ENCODE measurements at places on chromosomes 1 and 21. TPM values are rescaled to one million over a fixed set of nuclear protein-coding genes. Genes with fewer than 3 reads are reported as not detected.

The RHBG gene
- 0.88 TPM for total RNA-seq

The ILDR2 gene
- 0.24 TPM for total RNA-seq

- DNase-seq, result no peak
These were observed at the start of gene FAM3B for GRCh38 chr21:41316200-41317062. FAM3B (plus strand) TSS chr21:41316801; CDS start chr21:41316880, 79 bp downstream.

DNA sequence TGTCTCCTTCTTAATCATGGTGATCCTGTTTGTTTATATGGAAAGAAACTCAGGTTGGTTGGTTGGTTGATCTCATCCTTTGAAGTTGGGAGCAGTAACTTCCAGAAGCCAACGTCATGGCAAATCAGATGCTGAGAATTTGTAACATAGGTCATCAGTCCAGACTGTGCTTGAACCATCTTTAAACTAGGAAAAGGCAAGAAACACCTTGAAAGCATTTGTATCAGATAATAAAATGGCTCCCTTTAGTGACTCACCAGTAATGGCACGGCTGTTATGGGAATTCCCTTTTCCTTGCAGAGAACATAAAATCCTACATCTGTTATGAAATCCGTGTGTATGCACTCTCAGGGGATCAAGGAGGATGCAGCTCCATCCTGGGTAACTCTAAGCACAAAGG, 58.1 kb downstream of the SERBP1 start:
- no peak for DNase-seq

DNA sequence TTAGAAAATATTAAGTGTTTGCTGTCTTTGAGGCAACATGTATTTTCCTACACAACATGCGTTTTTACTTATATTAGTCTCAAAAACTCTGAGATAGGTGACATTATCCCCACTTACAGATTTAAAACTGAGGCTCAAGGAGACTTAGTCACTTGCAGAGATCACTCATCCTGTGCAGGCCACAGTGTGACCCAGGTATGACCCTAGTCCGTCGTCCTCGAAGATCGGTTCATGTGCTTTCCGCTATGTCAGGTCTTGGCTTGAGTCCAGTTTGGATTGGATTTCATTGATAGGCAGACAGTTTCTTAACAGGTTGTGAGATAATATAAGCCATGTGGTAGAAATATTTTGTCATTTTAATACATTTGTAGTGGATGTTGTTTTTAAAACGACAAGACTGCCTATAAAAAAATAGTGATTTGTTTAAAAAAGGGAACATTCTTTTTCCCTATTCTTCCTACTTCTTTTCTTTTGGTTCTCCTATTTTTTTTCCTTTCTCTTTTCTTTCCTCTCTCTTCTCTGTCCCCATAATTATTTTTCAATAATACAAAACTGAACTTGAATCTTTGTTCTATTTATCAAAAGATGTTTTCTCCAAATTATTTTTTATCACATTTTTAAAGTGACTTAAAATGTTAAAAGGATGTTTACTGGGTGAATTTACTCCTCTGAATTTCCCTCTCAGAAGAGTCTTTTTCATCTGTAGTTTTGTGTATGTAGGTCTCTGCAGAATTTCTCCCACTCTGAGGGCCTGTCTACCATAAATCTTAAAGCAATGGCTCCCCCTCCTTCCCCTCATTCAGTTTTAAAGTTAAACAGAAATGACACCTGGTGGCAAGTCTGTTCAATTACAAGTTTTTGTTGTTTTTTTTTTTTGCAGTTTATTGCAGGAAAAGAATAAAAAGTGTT, 81.8 kb downstream of the PHTF1 start:
- no peak for DNase-seq

The SYT6 gene
- total RNA-seq, result 1.1 TPM

The OR11L1 gene
- not detected for total RNA-seq
